Stimulated activated CD4-positive, alpha-beta T cell treated with anti-CD3 and anti-CD28 coated beads, Interleukin-1b, Interleukin-23, amount 100 ng/mL, for 24 hours (primary cell): ENCODE measurements at places on chromosomes 7 and 10.

GRCh38 chr7:157077021-157077420 lies 61.7 kb upstream of the UBE3C start:
- DNase-seq = no peak

DNA sequence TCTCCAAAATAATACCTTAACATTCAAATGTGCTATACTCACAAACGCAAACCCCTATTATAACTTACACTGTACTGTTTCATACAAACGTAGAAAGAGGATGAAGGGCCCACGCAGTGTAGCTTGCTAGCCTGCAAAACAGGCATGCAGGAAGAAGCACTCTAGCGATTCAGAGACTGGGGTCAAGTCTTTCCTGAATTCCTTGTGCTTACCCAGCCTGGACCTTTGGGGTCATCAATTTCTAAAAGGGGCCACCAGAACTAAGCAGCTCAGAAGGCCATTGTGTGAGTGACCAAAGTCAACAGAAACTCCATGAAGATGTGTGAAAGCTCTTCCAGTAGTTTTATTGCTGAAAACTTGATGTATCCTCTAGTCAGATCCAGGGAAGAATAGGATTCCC lies 111.9 kb downstream of the SVIL start:
- DNase-seq = no peak

DNA sequence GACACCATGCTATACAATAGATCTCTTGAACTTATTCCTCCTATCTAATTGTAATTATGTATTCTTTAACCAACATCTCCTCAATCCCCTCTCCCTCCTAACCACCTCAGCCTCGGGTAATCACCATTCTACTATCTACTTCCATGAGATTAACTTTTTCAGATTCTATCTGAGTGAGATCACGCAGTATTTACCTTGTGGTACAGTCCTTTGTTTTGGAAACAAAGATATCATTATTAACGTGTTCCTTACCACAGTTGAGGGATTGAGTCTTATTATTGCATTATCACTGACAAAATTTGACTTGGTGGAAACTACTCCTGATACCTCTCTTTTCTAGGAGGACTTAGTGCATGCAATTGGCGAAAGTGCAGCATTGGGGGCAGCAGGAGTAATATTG lies 26.0 kb upstream of the HYAL4 start:
- DNase-seq = no peak

- peak; percentile 57 for DNase-seq
Measured at GRCh38 chr10:119416855-119417254, 125.7 kb downstream of the RGS10 start.

DNA sequence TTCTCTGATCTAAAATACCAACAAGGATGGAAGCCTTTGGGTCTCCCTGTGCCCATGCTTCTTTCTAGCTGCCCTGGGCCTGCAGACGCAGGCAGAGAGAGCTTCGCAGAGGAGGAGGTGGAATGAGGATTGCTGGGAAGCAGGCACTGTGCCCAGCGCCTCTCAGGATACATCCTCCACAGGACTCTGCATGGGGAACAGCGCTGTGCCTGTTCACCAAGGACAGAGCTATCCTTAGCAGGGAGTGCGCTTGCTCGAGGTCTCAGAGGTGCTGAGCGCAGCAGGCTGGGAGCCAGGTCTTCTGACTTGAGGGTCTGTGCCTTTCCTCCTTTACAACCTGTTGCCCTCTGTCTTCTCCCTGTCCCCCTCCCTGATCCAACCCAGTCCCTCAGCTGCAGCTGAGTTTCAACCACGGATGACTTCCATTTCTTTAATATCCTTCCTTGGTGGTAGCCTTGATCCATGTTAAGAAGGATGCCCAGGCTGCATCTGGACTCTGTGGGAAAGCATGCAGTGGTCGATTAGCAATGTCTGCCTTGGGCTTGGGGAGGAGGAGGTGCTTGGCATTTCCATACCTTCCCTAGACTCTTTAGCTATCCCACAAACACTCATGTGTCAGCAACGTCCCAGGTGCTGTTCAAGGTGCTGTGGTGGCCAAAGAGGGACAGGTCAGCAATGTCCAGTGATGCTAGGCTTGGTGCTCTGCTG lies 219.6 kb upstream of the GPR26 start:
- no peak for DNase-seq
